ENCODE measurements at places on chromosomes 5 and 9. TPM values are rescaled to one million over a fixed set of nuclear protein-coding genes. Genes with fewer than 3 reads are reported as not detected.

GRCh38 chr5:57488215-57488955 is 5.8 kb upstream of the ACTBL2 start:
- DNase-seq: no peak

DNA sequence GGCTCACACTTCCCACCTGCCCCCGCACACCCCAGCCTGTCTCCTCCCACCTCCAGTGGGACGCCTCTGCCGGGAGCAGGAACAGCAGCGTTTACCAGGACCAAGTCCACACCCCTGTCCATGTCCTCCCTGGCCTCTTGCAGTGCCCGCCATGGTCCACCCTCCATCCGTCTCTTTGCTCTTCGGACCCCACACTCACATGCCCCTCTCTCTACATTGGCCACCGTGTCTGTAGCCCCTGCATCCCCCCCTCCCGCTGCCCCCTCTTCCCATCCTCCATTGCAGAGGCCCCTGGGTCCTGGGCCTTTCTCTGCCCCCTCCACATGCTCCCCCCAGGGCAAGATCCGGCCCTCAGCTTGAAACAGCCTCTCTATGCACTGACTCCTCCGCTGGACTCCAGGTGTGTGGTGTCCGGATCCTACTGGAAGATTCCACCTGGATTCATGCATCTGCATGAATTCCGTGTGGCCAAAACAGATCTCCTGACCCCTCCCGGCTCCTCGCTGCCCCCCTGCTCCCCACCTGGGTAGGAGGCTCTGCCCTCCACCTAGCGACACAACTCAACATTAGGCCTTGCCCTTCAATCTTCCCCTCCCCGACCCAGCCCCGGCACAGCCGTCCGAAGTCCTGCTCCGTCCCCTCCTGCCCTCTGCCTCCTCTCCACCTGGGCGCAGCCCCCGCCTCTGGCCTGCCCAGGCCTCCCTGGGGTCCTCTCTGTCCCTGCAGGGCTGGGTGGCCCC is 168.5 kb downstream of the OLFM1 start:
- DNase-seq: no peak

GRCh38 chr5:142507531-142508372 is 178.1 kb downstream of the FGF1 start:
- DNase-seq: no peak

PAPPA gene
- total RNA-seq: 9.8 TPM

DNA sequence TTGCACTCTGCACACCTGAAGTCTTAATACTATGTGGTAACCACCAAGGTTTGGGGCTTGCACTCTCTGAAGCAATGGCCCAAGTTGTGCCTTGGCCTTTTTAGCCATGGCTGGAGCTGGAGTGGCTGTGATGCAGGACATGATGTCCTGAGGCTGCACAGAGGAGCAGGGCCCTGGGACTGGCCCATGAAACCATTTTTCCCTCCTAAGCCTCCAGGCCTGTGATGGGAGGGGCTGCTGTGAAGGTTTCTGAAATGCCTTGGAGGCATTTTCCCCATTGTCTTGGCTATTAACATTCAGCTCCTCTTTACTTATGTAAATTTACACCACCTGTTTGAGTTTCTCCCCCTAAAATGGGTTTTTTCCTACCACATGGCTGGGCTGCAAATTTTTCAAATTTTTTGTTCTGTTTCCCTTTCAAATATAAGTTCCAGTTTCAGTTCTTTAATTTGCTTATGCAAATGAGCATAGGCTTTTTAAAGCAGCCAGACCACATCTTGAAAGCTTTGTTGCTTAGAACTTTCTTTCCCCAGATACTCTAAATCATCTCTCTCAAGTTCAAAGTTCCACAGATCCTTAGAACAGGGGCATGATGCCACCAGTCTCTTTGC is 237.4 kb upstream of the DMAC1 start:
- no peak for DNase-seq

DNA sequence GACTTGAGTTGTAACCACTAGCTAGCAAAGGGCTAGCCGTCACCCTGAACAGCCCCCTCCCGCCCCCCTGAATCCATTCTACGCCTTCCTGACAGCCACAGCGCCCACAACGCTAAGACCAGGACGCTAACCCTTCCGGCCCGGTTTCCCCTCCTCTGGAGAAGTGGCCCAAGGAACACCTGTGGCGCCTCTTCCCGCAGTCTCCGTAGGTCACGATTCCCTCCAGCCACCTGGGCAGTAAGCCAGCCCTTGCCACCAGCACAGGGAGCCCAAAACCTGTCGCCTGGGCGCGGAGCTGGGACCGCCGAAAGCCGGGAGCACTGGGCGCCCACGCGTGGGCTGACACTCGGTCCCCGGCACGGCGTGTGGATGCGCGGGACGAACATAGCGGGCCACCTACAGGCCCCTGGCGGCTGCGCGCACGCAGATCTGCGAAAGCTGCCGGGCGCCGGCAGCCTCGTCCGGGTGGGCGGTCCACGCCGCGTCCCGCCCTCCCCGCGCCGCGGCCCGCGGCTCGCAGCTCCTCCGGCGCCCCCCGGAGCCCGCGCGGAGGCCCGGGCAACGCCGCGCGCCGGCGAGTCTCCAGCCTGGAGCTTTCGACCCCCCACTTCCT is 596 bp downstream of the IRF1 start:
- DNase-seq: peak; percentile 73

DNA sequence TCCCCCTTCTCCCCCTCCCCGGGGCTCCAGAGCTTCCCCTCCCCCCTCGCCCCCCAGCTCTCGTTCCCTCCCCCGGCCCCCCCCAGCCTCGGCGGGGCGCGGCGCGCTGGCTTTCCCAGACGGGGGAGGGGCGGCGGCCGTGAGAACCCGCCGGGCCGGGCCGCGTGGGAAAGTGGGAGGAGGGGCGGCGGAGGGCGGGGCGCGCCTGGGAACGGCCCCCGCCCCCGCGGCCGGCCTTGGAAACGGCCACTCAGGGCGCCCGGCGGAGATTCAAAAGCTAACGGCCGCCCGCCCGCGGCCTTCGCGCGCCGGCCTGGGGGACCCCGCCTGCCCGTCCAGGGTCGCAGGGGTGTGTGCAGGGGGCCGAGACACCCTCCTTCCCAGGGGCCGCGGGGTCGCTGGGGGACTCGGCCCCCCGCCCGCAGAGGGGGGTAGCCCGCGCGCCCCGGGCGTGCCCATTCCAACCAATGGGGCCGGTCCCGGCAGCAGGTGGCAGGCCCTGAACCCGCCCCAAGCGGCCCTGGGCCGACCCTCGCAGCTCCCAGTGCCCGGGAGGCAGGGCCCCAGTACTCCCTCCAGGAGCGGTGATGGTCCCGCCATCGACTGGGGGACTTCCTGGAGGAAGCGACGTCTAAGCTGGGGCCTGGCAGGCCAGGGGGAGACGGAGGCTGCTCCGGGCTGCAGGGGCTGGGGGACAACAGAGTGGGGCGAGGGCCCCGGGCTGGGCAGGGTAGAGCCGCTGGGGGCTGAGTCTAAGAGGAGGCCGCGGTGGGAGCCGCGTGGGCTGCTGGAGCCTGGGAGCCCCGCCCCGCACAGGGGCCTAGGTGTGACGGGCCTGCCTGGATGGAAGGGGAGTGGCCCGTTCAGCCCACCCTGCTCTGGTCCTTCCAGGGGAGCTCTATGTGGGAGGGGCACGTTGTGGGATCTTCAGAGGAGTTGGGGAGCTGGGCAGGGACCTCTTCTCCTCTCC is 14.2 kb upstream of the NRARP start:
- peak; percentile 78 for DNase-seq

SAXO1 gene
- 0.15 TPM for total RNA-seq

- DNase-seq: no peak
Observed at GRCh38 chr9:133848471-133849109, 110.4 kb upstream of the SARDH start.

GRCh38 chr9:79581388-79581787 is 9.6 kb downstream of the TLE4 start:
- no peak for DNase-seq

GRCh38 chr9:71891557-71892189 is 19.3 kb downstream of the ABHD17B start:
- no peak for DNase-seq

- no peak for DNase-seq
Observed at GRCh38 chr9:7456377-7456776, 343.2 kb downstream of the DMAC1 start.

- peak; percentile 86 for DNase-seq
Observed at GRCh38 chr5:170306381-170306831, 8.8 kb upstream of the LCP2 start.

PRRX2 gene
- 1.8 TPM for total RNA-seq

HSPA4 gene
- total RNA-seq: 79.9 TPM

SLC25A2 gene
- total RNA-seq: not detected

GRCh38 chr9:113770396-113770795 is 105.7 kb upstream of the ZNF618 start:
- DNase-seq: no peak

GRCh38 chr9:35488566-35489312 is 1.2 kb upstream of the RUSC2 start:
- DNase-seq: no peak

- no peak for DNase-seq
Observed at GRCh38 chr9:130110596-130111021, 56.9 kb downstream of the GPR107 start.

DNA sequence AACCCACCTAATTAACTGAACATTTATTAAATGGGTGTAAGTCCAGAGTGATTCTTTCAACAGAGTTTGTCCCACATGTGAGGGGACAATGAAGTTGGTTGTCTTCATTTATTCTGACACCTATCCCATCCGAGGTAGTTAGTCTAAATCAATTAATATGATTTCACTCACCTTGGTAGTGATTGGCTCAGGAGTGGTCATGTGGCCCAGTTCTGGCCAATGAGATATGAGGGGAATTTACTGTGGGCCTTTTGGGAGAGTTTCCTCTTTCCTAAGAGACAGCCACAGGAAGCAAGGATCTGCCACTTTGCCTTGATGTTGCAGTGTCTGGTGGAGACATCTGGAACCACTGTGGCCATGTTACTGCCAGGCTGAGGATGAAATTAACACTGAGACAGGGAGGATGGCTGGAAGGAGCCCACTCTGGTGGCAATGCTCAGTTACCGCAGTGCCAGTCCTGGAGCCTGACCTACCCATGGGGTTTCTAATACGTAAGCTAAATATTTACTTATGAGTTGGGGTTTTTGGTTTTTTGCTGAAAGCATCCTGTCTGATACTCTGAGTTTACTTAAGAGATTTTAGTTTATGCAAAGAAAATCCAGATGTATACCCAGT is 118.6 kb downstream of the FGF18 start:
- no peak for DNase-seq

DNA sequence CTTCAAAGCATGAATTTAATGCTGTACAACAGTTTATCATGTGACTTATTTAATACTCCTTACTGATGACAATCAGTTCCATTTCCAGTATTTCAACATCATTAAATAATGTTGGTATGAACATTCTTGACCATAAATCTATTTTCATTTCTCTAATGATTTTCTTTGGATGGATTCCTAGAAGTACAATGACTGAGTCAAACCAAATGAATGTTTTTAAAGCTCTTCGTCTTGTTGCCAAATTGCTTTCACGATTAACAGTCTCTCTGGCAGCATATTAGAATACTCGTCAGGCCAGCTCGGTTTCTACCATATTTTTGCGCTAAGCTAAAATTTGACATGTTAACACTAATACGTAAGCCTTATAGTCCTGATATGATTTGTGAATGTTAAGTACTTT is 197.0 kb downstream of the TRPM3 start:
- no peak for DNase-seq

DNA sequence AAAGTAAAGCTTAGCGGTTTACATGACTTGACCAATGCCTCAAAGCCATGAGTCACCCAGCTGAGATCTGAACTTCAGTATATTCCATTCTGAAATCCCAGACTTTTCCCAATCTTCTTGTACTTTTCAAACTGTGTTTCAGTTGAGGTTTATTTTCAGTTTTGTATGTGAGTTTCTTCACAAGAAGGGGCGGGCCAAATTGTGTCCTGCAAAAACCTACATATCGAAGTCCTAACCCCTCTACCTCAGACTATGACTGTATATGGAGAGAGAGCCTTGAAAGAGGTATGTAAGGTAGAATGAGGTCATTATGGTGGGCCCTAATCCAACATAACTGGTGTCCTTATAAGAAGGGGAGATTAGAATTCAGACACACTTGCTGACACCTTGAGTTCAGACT is 666 bp upstream of the TLR4 start:
- DNase-seq: no peak

HAVCR2 gene
- total RNA-seq: 5.7 TPM

- DNase-seq: no peak
Observed at GRCh38 chr9:72917892-72918509, 34.9 kb downstream of the ALDH1A1 start.

GRCh38 chr5:181173027-181173419 is 25.6 kb downstream of the OR2V2 start:
- DNase-seq: no peak

DNA sequence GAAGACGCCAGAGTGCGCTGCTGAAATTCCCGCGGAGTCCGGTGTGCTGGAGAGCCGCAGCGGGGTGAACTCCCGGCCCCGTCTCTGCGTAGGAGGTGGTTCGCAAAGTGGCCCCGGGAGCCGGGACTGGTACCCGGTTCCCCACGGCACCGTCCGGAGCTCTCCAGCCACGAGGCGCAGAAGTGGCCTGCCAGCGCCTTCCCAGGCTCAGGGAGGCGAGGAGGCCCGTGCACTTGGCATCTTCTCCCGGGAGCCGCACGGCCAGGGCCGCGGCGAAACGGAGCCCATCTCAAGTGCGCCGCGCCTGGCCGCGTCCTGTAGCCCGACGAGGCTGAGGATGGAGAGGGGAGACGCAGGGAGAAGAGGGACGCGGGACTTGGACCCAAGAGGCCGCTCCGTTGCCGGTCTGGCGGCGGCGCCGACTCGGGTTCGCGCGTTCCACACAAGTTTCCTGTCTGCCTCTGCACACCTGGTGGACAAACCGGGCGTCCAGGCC is 1.1 kb upstream of the IRX1 start:
- no peak for DNase-seq

GRCh38 chr9:98925956-98926355 is 17.8 kb upstream of the COL15A1 start:
- no peak for DNase-seq

RNF208 gene
- 18.1 TPM for total RNA-seq

CDKN2B-AS1 gene
- total RNA-seq: not detected

ROR2 gene
- total RNA-seq: 18.0 TPM

DNA sequence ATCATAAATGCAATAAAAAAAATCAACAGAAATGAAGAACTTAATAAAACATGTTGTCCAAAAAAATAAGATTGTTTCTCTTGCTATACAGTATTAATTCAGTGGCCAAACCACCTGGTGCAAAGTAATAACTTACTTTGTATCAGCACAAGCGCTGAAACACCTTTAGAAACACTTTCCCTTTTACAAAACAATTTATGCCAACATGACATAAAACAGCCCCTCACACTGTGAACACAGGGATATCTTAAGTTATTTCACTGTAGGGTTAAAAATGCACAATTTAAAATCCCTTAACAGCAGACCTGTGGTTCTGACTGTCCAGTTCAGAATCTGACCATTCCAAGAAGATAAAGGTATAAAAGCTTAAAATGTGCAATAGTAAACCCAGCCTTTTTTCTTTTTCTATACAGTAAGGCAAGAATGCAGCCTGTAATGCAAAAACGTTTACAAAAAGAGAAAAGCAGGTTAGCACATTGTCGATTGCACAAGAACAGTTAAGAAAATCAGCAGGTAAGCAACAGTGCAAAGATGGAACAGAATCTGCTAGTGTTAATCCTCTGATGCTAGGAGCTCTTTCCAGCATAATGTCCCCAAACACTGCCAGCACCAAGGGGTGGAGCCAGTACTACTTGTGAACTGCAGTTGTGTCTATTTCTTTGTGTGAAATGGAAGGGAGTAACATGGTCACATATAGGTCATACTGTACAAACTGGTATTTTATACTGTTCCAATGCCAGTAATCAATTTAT is 21.6 kb downstream of the RAB14 start:
- DNase-seq: no peak

- peak; percentile 78 for DNase-seq
Observed at GRCh38 chr9:120925535-120926396, 830 bp downstream of the TRAF1 start.

Measured in left cardiac atrium (tissue), 4 donors.